ENCODE measurements at places on chromosomes 2 and 18. TPM values are rescaled to one million over a fixed set of nuclear protein-coding genes. Genes with fewer than 3 reads are reported as not detected.

DNA sequence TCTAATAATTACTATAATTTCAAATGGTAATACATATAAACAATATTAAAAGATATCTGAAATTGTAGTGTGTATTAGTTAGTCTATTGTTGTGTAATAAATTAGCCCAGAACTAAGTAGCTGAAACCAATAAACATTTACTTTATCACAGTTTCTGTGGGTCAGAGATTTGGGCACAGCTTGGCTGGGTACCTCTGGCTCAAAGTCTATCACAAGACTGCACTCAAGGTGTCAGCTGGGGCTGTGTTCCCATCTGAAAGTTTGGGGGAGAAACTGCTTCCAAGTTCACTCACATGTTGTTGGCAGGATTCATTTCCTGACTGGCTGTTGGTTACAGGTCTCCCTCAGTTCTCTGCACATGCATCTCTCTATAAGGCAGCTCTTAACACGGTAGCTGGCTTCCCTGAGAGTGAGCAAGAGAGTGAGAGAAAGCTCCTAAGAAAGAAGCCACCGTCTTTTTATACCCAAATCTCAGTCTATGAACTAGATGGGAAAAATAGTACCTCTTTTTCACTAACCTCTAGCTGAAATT is 25.6 kb upstream of the WIPF1 start:
- H3K27ac ChIP-seq, result no peak overlapping the region
- no peaks in the 10 kb centered on the region for H3K27me3 ChIP-seq
- DNase-seq, result no peak
- peaks cover 32% of the 10 kb centered on the region for H3K4me1 ChIP-seq

The IL1RL1 gene
- 4.9 TPM for total RNA-seq

The ILKAP gene
- 126 TPM for total RNA-seq

DNA sequence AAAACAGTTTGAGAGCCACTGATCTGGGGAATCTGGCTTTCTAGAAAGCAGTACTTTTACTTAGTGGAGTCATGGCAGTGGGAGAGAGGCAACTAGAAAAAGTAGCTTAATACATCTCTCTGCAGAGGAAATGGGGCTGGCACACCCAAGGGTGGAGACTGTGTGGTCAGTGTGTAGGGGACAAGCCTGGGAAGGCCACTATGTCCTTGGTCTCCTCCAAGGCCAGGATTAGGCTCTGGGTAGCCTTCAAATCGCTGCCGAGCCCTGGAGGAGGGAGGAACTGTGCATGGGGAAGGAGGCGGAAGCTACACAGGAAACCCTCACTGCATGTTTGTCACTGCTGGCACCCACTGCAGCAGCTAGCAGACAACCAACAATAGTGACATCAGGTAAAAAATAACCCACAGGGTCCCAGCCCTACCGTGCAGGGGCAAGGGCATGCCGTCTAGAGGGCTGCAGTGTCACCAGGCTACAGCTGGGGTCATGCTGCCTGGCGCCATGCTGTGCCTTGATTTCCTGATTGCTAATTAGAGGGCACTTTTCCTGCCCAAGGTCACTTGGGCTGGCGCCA is 34.8 kb downstream of the LBH start:
- no peaks in the 10 kb centered on the region for H3K36me3 ChIP-seq
- DNase-seq, result peak; percentile 78
- H3K27ac ChIP-seq, result peak overlapping the region; percentile 82
- peaks cover 65% of the 10 kb centered on the region for H3K4me1 ChIP-seq
- peak overlapping the region; percentile 44 for H3K4me3 ChIP-seq
- no peaks in the 10 kb centered on the region for H3K27me3 ChIP-seq

DNA sequence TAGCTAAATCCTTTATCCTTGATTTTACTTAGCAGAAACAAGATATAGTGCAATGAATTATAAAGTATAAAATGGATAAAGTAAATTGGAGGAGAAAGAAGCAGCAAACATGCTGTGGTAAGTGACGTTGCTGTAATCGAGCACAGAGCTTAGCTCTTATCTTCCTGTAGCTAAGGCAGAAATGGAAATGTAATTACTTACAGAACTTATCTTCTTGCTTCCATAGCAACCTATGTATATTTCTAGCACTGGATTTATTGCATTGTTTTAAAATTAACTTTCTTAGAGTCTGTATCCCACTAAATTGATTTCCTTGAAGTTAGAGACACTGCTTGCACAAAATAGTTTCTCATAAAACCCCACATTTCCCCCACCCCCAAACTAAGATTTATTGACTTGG is 130.6 kb upstream of the MC4R start:
- no peaks in the 10 kb centered on the region for H3K36me3 ChIP-seq
- H3K4me1 ChIP-seq, result no peaks in the 10 kb centered on the region
- no peak overlapping the region for H3K27ac ChIP-seq
- H3K4me3 ChIP-seq, result no peak overlapping the region
- DNase-seq, result no peak
- no peaks in the 10 kb centered on the region for H3K27me3 ChIP-seq

GRCh38 chr2:43718530-43719124 is 42.4 kb upstream of the C1GALT1C1L start:
- no peak overlapping the region for H3K27ac ChIP-seq
- no peaks in the 10 kb centered on the region for H3K4me1 ChIP-seq
- H3K4me3 ChIP-seq, result no peak overlapping the region
- no peak for DNase-seq

GRCh38 chr2:43265001-43265400 is 38.6 kb upstream of the ZFP36L2 start:
- H3K27ac ChIP-seq, result no peak overlapping the region
- no peak for DNase-seq
- no peak overlapping the region for H3K4me3 ChIP-seq
- no peaks in the 10 kb centered on the region for H3K4me1 ChIP-seq

DNA sequence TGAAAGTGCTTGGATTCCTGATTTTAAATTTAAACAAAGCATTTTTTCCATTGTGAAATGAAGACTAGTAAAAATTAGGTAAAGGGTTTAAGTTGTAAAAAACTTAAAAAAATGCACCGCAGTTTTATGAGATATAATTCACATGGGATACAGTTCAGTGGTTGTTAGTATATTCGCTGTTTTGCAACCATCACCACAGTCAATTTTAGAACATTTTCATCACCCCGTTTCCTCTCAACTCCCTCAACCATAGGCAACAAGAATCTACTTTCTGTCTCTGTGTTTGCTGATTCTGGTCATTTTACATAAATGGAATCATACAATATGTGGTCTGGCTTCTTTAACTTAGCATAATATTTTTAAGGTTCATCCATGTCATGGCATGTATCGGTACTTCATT is 4.0 kb downstream of the DGKD start:
- no peaks in the 10 kb centered on the region for H3K27me3 ChIP-seq
- no peak overlapping the region for H3K27ac ChIP-seq
- H3K36me3 ChIP-seq, result no peaks in the 10 kb centered on the region
- DNase-seq, result no peak

- H3K27ac ChIP-seq, result peak overlapping the region; percentile 99
- H3K36me3 ChIP-seq, result no peaks in the 10 kb centered on the region
- no peaks in the 10 kb centered on the region for H3K27me3 ChIP-seq
- peak overlapping the region; percentile 34 for H3K4me3 ChIP-seq
- peaks cover 89% of the 10 kb centered on the region for H3K4me1 ChIP-seq
Observed at GRCh38 chr2:136131484-136131960, 13.6 kb upstream of the CXCR4 start.

GRCh38 chr18:21991886-21992285 is 177.5 kb upstream of the GATA6 start:
- no peak overlapping the region for H3K27ac ChIP-seq
- H3K4me1 ChIP-seq, result no peaks in the 10 kb centered on the region
- H3K36me3 ChIP-seq, result no peaks in the 10 kb centered on the region
- no peak for DNase-seq
- no peak overlapping the region for H3K4me3 ChIP-seq

DNA sequence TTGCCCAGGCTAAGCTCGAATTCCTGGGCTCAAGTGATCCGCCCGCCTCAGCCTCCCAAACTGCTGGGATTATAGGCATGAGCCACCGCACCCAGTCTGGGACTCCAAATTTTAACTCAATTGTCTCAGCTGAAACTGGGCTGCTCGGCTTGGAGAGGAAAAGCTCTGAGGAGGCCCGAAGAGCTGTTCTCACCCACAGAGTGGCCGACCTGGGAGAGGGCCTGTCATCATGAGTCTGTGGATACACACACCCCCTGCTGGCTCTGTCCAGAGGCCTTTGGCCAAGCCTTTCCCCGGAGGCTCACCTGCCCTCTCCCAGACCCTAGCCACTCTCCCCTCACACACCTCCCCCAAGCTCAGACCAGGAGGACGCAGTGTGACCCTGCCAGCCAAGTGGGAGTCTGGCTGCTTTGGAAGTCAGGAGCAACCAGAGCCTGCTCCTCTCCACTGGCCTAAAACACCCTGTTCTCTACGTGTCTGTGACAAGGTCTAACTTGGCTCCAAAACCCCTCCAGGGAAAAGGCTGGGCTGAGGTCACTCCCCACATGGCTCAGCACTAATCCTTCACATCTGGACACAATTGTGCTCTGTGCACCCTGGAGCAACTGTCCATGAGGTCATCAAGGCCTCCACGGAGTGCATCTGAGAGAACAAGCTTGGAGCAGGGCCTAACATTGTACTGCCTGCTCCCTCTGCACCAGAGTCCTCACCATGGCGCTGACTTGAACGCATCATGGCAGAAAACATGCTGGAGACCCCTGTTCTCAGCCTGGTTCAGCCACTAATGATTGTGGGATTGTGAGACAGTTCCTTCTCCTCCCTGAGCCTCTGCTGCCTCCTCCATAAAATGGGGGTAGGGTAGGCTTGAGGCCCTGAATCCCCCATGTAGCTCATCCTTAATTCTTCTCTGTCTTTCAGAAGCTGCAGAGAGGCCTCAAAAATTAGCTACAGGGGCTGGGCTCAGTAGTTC is 49.9 kb upstream of the RAB6C start:
- no peak for DNase-seq
- no peak overlapping the region for H3K4me3 ChIP-seq
- no peaks in the 10 kb centered on the region for H3K4me1 ChIP-seq
- no peaks in the 10 kb centered on the region for H3K36me3 ChIP-seq
- H3K27me3 ChIP-seq, result no peaks in the 10 kb centered on the region

GRCh38 chr2:181952404-181953226 is 33.0 kb upstream of the PPP1R1C start:
- no peak overlapping the region for H3K4me3 ChIP-seq
- no peak overlapping the region for H3K27ac ChIP-seq
- H3K36me3 ChIP-seq, result no peaks in the 10 kb centered on the region
- H3K4me1 ChIP-seq, result no peaks in the 10 kb centered on the region
- no peak for DNase-seq

Measured in naive thymus-derived CD4-positive, alpha-beta T cell (primary cell).